ENCODE measurements at places on chromosomes 1 and 21. TPM values are rescaled to one million over a fixed set of nuclear protein-coding genes. Genes with fewer than 3 reads are reported as not detected.

MAEL gene
- not detected for total RNA-seq

SPATA21 gene
- not detected for total RNA-seq

RIT1 gene
- 49.9 TPM for total RNA-seq

UTS2 gene
- total RNA-seq = not detected

TFF2 gene
- not detected for total RNA-seq

KIF21B gene
- 5.7 TPM for total RNA-seq

DNA sequence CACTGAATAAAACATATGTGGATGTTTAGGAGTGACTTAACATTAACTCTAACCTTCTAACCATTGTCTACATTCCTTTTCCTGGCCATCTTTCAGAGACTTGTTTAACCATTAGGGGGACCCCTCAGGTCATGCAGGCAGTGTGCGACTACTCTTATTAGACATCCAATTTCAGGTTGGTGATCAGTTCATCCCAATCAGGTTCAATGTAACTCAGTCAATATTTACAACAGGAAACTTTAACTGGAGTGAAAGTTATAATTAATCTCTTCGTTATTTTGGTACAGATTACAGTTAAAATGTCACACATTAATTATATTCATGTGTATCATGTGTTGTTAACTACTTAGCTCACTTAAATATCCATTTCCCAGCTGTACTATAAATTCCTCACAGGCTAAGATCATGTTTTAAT is 68.8 kb upstream of the RGS1 start:
- no peak for DNase-seq

- peak; percentile 58 for DNase-seq
Measured at GRCh38 chr21:44432841-44433790, 22.2 kb upstream of the LRRC3 start.

GRCh38 chr1:23168445-23169194 is at the start of gene LUZP1:
TSS of gene LUZP1 (minus strand) at chr1:23168856.
- peak; percentile 92 for DNase-seq

GRCh38 chr1:230172016-230172537 is 105.0 kb downstream of the GALNT2 start:
- DNase-seq = no peak

DNA sequence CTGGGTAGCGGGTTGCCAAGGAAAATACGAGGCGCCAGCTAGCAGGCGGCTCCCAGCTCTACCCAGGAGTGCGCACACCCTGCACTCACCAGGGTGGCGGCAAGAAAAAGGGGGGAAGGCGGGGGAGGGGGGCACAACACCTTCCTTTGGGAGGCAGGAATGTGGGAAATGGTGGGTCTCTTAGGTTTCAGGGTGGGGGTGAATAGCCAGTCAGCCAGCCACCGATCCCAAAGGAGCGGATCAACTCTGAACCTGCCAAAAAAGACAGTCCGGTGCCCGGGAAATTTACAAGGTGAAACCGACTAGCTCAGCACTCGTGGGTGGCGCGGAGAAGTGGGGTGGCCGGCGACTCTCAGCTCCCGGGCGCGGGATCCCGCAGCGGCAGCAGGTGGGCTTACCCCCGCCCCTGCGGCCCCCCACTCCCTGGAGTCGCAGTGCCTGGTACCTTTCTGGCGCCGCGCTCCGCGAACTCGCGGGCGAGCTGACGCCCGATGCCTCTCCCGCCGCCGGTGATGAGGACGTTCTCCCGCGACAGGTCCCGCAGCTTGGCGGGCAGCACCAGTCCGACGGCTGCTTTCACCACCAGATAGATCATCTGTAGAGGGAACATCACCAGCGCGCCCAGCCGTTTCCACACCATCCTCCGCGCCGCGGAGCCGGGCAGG is 1.2 kb downstream of the DHRS3 start:
- peak; percentile 79 for DNase-seq

DNA sequence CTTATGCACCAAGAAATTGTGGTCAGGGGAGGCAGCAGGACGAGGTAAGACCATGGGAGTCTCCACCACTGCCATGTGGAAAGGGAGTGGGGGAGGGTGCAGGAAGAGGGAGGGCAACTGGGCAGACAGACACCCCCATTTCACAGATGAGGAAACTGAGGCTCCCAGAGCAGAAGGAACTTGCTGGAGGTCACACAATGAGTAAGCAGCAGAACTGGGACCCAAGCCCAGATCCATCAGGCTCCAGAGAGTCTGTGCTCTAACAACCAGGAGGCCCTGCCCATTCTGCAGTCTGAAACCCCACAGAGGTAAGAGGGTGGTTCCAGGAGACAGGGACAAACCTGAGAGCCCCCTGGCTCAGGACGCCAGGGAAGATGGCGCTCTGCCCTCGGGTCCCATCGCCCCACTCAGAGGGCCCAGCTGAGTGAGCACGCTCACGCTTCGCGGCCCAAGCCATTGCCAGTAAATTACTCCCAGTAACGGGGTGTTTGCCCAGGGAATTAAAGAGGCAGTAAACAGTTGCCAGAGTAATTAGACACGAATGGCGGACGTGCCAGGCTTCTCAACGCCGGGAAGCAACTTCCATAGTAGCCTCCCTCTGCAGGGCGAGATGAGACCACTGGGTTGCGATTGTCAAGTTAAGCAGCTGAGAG is 59.2 kb downstream of the MATN1 start:
- DNase-seq = peak; percentile 44

DNA sequence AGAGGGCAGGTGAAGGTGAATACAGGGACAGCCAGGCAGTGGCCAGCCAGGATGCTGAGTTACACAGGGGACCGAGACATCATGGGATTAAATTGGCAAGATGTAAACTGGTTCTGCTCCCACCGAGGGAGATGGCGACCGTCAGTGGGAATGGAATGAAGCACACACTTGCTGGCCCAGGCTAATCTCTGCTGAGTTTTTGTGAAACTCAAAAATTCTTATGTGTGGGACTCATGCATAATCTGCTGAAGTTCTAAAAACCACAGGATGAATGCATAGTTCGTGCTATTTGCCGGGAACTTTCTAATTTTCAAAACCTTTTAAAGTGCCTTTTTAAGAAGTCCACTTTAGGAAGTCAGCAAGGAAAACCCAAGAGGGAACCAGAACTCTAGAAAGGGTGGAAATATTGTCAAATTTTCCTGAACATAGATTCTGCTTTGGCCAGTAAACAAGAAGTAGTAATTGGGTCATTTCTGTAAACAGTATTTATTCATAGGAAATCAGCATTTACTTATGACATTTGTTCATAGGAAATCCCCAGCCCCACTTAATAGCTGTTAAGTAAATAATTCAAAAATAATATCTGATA is 85.4 kb upstream of the ROR1 start:
- DNase-seq = no peak

DNA sequence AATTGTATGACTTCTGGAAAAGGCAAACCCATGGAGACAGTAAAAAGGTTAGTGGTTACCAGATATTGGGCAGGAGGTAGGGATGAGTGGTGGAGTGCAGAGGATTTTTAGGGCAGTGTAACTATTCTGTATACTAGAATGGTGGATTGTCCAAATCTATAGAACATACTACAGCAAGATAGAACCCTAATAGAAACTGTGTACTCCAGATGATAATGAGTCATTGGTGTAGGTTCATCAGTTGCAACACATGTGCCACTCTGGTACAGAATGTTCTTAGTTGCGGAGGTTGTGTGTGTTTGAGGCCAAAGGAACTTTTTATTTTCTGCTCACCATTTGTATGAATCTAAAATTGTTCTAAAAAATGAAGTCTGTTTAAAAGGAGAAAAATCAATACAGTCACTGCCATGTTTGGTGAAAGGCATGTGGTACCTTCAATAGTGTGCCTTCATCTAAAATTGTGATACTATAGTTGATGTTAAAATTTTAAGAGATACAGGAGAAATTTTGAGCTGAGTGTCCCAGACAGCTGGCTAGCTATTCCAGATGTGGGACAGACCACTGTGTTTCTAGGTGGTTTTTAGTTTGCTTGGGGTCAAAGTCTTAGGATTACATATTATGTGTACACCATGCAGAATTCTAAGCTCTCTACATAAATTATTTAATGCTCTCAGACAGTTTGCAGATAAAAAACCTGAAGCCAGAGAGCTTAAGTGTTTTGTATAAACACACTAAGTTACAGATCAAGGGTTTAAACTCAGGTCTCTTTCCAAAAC is 150.5 kb downstream of the RPS6KC1 start:
- no peak for DNase-seq

DNA sequence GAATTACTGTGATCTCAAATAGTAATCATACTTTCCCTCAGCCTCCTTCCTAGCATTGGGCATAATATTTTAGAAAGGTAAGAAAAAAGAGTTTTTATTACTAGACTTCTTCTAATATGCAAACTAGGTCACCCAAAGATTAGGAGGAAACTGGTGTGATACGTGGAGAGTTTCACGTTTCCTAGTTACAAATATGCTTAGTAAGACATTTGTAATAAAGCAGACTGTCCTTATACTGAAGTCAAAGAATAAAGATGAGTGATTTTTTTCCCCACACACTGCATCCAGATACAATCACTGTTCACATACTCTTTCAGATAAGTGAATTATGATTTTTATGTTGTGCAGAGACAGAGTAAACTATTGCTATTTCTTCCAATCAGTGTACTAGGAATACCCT is 17.9 kb downstream of the LHX8 start:
- no peak for DNase-seq

DNA sequence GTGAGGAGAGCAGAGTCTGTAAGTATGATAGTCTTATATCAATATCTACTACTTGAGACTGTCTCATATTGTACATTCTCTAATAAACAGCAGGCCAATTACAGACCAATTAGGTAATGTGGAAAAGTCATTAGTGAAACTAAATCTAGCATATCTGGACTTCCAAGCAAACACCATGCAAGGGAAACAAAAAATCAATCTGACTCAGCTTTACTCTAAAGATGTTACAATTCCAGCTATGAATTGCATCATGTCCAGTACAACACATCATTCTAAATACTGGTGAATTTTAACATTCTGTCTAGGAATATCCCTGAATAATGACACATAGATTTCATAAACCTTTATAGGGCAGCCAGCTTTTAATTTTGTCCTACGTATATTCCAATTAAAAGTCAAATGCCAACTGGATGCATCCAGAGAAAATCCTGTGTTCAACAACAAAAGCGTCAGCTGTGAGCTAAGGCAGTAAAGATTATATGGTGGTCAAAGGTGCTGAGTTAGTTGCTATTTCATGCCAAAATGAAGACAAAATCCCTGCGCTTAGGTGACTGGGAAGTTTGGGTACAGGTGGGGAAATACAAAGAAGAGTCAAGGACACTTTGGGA is 159.3 kb downstream of the TTLL7 start:
- no peak for DNase-seq

DNA sequence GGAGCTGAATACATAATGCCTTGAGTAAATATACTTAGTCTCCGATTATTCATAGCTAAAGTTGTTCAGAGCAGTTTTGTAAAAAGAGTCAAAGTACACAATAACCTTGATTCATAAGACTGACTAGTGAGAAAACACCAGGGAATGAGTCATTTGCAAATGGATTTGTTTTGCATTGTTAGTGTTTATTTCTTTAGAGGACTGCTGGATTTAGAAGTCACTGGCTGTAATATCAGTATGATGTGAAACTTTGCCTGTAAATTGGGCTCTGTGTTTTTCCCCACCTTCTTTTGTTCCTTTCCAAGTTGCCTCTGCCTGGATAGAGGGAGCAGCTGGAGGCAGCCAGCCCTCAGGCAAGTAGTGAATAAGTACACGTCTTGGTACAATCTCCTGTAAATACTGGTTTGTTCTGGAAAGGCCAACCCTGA is 474.7 kb downstream of the NUF2 start:
- no peak for DNase-seq

- DNase-seq = no peak
Measured at GRCh38 chr21:41487082-41487481, 20.9 kb downstream of the TMPRSS2 start.

GRCh38 chr1:108556499-108556898 is 3.4 kb upstream of the EEIG2 start:
- no peak for DNase-seq

DNA sequence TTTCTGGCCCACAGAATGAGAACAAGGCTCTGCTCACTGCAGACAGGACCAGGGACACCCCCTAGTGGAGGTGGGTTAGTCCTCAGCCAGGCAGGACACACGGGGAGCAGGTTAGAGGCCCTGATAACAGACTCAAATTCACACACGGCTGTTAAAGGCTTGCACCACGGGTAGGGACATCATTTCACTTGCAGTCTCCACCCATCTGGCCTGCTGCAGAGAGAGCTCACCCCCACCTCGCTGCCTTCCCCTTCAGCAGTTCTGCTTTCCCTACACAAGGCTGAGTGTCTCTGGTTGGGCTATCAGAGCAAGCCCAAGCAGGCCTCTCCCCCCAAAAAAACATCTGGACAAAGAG is 20.6 kb downstream of the MEF2D start:
- no peak for DNase-seq

- no peak for DNase-seq
Measured at GRCh38 chr1:201639826-201640225, 100.9 kb downstream of the NAV1 start.

- no peak for DNase-seq
Measured at GRCh38 chr1:18924221-18924691, 21.9 kb upstream of the ALDH4A1 start.

DNA sequence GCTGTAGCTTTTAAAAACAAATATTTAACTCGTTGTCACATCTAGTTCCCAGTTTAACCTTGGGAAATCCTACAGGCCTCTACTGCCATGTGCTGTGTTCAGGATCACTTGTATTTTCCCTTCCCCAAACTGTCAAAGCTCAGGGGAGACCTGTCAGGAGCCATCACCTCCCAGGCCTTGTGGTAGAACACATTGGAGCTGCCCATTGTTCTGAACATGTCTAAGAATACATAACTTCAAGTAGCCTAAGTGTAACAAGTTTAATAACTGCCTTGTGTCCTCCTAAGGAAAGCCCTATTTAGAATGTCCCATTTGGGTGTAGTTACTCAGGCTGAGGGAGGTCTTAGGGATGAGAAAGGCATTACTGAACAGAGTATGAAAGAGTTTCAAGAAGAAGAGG is 28.6 kb upstream of the PIGC start:
- no peak for DNase-seq

DNA sequence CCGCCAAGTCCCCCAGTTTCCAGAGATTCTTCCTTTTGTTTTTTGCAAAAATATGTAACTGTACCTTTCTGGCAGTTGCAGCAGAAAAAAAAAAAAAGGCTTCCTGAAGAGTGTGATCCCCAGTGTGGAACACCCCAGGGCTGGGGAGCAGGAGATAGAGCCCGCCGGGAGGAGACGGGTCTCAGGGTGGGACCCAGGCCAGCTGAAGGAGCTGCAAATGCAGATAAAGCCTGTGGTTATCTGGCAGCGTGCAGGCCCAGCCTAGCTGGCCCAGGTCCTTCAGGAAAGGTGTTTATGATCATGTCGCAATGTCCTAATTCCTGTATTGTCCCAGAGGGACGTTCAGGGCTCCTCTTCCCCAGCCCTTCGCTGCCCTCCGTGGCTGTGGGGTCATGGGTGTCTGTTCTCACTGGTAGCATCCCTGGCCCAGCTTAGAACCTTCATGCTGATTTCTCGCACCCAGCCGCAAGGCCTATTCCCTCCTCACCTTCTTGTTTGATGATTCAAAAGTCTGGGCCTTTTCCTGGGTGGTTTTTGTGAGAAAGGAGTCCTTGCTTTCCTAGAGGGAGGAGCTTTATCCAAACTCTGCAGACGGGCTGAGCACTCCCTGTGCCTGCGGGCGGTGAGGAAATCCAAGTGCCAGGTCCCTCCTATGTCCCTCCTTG is 26.2 kb downstream of the RNF187 start:
- DNase-seq = no peak

GRCh38 chr1:235831148-235831547 is 35.6 kb downstream of the LYST start:
- no peak for DNase-seq

All from upper lobe of right lung (tissue), 1 donor.